ENCODE measurements at places on chromosomes 13 and 19.

- H3K4me3 ChIP-seq, result peak overlapping the region; percentile 73
- DNase-seq, result no peak
- H3K27ac ChIP-seq, result no peak overlapping the region
- no peaks in the 10 kb centered on the region for H3K27me3 ChIP-seq
- H3K4me1 ChIP-seq, result no peaks in the 10 kb centered on the region
- peaks cover 5% of the 10 kb centered on the region for H3K36me3 ChIP-seq
Measured at GRCh38 chr19:37718304-37718703, 1.3 kb downstream of the ZNF607 start.

DNA sequence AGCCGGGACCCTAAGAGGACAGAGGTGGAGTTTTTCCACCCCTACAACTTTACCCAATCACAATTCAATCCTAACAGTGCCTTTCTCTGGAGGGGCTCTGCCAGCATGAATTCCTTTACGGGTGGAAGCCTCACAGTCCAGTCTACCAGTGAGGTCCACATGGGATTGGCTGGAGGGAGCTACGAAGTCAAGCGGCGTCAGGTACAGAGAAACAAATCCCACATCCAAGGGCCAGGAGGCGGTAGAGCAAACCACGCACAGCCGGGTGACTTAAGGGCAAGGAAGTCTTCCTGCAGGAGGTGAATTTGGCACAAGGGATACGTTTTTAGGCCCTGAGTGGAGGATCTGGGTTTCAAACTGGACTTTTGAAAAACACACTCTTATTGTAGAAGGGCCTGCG lies 199.6 kb downstream of the UQCRFS1 start:
- H3K4me1 ChIP-seq, result no peaks in the 10 kb centered on the region
- no peak overlapping the region for H3K27ac ChIP-seq
- no peak overlapping the region for H3K4me3 ChIP-seq
- no peaks in the 10 kb centered on the region for H3K36me3 ChIP-seq
- no peak for DNase-seq

DNA sequence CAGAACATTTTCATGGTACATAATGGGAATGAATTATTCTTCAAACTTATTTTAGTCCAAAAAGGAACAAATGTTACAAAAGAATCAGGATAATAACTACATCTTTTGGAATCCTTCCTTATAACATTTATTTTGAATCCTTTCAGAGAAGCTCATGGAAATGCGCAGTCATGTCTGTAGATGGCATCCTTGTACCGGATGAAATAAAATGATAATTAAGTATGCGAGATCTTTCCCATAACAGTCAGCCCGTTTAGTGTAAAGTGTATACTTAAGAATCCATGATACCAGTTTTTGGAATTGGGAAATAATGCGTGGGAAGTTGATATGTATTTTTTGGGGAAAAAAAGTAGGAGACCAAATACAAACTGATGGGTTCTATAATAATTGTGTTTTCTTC lies 418.8 kb downstream of the GPC5 start:
- H3K27ac ChIP-seq, result no peak overlapping the region
- H3K27me3 ChIP-seq, result no peaks in the 10 kb centered on the region
- no peaks in the 10 kb centered on the region for H3K36me3 ChIP-seq
- DNase-seq, result peak; percentile 44

GRCh38 chr19:19486343-19487076 lies 28.8 kb downstream of the TSSK6 start:
- H3K36me3 ChIP-seq, result peaks cover 9% of the 10 kb centered on the region
- DNase-seq, result no peak

DNA sequence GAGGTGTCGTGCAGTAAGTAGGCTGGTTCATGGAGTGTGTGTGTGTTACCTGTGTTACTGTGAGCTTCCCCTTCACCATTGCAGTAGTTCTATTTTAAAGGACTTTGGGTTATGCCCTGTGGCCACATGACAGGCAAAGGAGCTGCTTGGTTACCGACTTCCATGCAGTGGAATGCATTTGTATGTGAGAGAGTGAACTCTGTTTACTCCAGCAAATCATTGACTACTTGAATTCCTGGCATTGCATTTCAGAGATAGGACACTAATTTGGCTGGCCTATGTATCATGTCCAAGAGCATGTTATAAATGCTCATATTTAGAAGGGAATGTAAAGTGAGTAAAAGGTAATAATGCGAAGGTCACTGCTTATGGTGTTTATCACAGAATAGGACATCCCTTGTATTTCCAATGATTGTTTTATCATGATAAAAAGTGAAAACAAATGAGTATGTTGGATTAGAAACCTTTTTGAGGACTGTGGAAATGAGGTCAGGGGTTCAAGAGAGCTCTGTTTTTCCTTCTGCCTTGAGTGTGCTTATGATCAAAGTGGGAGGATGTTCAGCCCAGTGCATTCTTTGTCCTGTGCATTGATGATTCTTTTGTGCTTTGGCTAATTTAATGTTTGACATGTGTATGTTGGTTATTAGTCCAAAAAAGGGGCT lies 156.5 kb downstream of the LMO7 start:
- no peak overlapping the region for H3K27ac ChIP-seq
- H3K4me3 ChIP-seq, result no peak overlapping the region
- H3K27me3 ChIP-seq, result no peaks in the 10 kb centered on the region
- no peak for DNase-seq
- peaks cover 11% of the 10 kb centered on the region for H3K36me3 ChIP-seq

DNA sequence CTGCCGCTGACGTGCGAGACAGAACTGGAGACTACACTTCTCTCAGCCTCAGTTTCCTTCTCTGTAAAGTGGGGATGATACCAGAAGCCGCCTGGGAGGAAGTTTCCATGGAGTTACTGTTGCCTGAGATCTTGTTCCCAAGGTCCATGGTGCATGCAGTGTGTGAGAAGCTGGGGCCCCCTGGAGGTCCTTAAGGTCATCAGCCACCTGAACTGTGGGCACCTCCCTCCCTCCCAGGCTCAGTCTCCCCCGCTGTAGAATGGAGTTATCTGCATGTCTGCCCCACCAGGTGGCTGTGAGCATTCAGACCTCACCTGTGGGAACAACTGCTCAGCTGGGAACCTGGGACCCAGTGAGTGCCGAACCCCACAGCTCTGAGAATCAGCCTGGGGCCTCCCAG lies 2.7 kb downstream of the CRX start:
- no peak overlapping the region for H3K4me3 ChIP-seq
- no peaks in the 10 kb centered on the region for H3K36me3 ChIP-seq
- H3K4me1 ChIP-seq, result no peaks in the 10 kb centered on the region
- peaks cover 7% of the 10 kb centered on the region for H3K27me3 ChIP-seq
- DNase-seq, result no peak

Measured in PC-3 (cell line).